Progenitor cell of endocrine pancreas (in vitro differentiated cells): ENCODE measurements at places on chromosomes 16 and 17. TPM values are rescaled to one million over a fixed set of nuclear protein-coding genes. Genes with fewer than 3 reads are reported as not detected.

DNA sequence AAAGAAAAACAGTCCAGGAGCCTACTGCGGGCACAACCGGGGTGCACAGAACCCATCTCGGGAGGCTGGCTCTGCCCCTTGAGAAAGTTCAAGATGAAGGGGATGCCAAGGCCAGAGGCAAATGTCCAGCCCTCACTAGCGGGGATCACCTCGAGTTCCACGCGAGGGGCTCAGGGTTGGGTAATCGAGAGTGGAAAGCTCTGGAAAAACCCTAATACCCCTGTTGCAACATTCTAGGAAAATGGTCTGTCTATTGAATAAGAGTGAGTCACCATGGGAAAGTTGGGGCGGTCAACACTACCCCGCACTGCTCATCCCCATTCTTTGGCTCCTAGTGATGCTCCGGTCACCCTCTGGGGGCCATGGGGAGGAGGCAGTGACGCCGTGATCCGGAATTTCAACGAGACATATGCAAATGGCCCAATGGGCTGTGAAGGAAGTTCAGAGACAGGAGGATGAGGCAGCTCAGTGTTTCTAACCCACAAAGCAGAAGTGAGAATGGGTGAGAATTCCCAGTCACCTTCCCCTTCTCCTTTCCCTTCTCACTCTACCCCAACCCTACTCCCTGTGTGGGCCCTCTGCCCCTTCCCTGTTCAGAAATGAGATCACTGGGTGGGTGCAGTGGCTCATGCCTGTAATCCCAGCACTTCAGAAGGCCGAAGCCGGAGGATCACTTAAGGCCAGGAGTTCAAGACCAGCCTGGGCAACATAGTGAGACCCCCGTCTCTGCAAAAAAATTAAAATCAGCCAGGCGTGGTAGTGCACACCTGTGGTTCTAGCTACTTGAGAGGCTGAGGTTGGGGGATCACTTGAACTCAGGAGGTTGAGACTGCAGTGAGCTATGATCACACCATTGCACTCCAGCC, 22.4 kb downstream of the SOCS3 start:
- H3K27ac ChIP-seq = no peak overlapping the region
- no peaks in the 10 kb centered on the region for H3K36me3 ChIP-seq
- no peak for DNase-seq

DNA sequence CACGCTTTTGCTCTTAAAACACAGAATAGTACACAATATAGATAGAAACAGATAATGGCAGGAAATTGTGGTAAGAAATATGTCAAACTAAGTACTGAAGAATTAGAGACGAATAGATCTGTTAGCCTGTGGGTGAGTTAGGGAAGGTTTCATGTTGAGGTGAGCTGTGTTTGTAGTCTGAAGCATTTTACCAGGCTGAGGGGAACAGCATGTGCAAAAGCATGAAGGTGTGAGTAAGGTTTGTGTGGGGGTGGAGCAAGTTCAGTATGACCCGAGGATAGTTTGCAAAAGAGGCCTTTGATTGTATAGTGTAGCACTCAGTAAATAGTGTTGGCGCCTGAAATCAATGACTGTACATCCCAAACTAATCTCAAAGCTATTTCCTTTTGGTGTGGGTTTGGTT, 13.8 kb downstream of the IGSF6 start:
- H3K27ac ChIP-seq = peak overlapping the region; percentile 22
- no peaks in the 10 kb centered on the region for H3K27me3 ChIP-seq
- H3K36me3 ChIP-seq = peaks cover 24% of the 10 kb centered on the region
- DNase-seq = no peak
- peaks cover 7% of the 10 kb centered on the region for H3K4me1 ChIP-seq

Gene GTF3C1
- 105 and 106 TPM in 2 replicates for total RNA-seq

DNA sequence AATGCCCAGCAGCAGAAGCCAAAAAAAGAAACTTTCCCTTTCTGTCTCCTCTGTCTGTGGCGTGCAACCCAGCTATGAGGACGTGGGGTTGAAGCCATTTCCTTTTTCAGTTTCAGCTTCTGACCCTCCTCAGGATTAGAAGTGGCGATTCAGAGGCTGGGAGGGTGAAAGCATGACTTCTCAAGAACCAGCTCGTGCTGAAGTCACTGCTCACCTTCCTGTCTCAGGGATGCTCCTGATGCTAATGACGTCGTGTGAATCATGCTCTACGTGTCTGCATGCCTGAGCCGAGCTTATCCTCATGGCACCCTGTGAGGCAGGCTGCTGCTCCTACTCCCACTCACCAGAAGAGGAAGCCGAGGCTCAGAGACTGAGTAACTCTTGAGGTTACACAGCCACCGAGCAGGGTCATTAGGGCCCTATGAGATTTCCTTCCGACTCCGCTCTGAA, 5.7 kb upstream of the LPO start:
- H3K27ac ChIP-seq = no peak overlapping the region
- H3K4me1 ChIP-seq = no peaks in the 10 kb centered on the region
- peaks cover 71% of the 10 kb centered on the region for H3K27me3 ChIP-seq
- no peaks in the 10 kb centered on the region for H3K36me3 ChIP-seq

DNA sequence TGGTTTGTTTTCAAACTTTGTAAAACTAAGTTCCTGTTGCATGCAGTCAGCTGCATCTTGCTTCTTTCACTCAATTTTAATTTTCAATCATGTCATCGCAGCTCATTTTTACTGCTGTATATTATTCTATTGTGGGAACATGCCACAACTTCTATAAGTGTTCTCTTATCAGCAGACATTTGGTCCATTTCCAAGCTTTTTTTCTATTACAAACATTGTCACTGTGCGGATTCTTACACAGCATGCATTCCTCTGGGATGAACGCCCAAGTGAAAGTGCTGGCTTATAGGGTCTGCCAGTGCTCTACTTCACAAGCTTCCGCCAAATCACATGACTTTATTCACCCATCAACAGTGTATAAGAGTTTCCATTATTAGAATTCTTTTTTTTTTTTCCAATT, 22.7 kb downstream of the GINS3 start:
- no peaks in the 10 kb centered on the region for H3K4me1 ChIP-seq
- DNase-seq = no peak
- no peaks in the 10 kb centered on the region for H3K36me3 ChIP-seq
- no peak overlapping the region for H3K4me3 ChIP-seq
